ENCODE measurements at places on chromosomes 16 and 17.
A peak's percentile ranks its signal among the peaks of the same experiment; 100 is the strongest.

DNA sequence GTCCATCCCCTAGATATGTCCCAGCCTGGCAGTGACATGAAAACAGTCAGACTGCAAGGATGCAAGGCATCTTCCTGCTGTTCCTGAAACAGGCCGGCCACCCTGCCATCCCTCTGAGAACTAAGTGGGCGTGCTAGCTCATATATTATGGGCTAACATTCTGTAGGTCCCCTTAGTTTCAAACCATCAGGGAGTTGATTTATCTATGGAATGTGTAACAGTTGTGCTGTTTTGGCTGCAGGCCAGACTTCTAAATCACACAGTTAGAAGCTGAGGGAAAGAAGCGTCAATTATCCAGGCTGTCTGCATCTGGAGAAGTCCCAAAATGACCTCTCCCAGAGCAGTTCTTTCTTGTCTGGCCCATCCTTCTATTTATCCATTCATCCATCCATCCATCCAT, 102.7 kb upstream of the DNAH9 start:
- no peak for DNase-seq

DNA sequence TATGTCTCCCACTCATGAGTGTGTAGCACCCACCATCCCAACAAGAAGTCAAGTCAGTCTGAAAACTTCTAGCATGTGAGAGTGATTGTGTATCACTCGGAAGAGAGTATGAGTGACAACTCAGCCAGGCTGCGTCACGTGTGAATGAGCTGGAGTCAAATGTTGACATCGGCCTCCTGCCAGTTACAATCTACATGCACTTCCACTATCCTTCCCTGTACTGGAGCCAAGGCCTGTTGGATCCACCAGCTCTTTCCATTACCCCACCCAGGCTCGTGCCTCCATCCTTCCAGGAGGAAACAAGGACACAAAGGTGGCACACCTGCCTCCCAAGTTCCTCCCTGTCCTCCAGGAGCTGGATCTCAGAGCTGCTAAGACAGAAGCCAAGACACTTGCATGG, 64.5 kb downstream of the ASIC2 start:
- DNase-seq: no peak

DNA sequence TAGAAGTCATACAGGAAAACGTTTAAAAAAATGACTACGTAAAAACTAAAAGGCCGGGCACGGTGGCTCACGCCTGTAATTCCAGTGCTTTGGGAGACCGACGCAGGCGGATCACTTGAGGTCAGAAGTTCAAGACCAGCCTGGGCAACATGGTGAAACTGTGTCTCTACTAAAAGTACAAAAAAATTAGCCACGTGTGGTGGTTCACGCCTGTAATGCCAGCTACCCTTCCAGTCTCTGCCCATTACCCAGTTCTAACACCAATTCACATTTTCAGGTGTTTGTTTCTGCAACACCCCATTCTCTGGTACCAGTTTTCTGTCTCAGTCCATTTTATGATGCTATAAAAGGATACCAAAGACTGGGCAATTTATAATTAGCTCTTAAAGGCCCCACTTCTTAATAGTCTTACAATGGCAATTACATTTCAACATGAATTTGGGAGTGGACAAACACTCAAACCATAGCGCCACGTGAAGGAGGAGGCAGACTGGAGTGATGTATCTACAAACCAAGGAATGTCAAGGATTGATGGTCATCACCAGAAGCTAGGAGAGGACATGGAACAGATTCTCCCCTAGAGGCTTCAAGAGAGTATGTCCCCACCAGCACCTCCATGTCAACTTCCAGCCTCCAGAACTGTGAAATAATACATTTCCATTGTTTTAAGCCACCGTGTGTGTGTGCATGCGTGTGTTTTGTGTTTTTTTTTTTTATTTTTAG, 791 bp upstream of the C17orf75 start:
- DNase-seq: no peak

GRCh38 chr16:3101018-3101840, 2.1 kb upstream of the ZSCAN10 start:
- DNase-seq: no peak

- DNase-seq: peak; percentile 91
Observed at GRCh38 chr16:1048442-1049112, 24.0 kb upstream of the SSTR5 start.

DNA sequence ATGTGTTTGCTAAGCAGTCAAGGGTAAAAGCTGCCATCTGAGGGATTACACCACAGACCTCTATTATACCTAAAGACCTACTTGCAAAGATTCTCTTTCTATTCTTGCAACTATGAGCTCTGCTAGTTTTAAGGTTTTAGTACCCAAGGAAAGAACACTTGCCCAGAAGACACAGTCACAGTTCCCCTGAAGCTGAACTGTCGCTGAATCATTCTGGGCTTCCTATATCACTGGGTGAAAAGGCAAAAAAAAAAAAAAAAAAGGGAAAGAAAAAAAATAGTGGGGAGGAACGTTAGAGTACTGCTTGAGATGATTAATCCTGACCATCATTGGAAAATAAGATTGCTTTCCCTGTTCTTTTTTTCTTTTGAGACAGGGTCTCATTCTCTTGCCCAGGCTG, 37.9 kb downstream of the LYRM1 start:
- no peak for DNase-seq

- peak; percentile 45 for DNase-seq
Observed at GRCh38 chr17:2814481-2815341, 18.5 kb downstream of the RAP1GAP2 start.

Data from femur (tissue), 1 donor.